ENCODE measurements at places on chromosomes 1 and 21. TPM values are rescaled to one million over a fixed set of nuclear protein-coding genes. Genes with fewer than 3 reads are reported as not detected.

- DNase-seq = no peak
Measured at GRCh38 chr1:45331436-45332345, 5.0 kb downstream of the HPDL start.

RBM11 gene
- total RNA-seq = 0.58 TPM

DNA sequence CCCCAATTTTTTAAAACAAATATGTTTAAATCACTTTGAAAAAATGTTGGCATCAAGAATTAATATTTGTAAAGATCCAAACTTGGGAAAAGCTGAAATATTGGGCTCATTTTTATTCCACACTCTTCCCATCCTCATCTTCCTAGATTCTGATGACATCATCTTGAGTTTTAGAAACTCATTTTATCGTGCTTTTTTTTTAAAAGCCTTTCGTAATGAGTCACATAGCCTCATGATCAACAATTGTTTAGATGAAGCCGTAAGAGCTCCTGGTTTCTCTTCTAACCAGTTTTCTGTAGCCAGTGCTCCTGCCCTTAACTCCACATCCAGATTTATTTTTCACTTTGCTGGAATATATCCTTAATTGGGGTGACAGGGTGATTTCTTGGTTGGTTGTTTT lies 78.6 kb downstream of the POFUT2 start:
- DNase-seq = no peak

DNAI4 gene
- total RNA-seq = 3.5 TPM

THEM5 gene
- total RNA-seq = not detected

All from pancreas (tissue), 10 donors.